Natural killer cell treated with Interleukin-12 subunit alpha and Interleukin-12 subunit beta and Interleukin-15 and Interleukin-18, amount 100 ng/mL, for 72 hours (primary cell): ENCODE measurements at places on chromosomes 4 and X. TPM values are rescaled to one million over a fixed set of nuclear protein-coding genes. Genes with fewer than 3 reads are reported as not detected.

- no peak overlapping the region for H3K27ac ChIP-seq
- H3K36me3 ChIP-seq = no peaks in the 10 kb centered on the region
- no peaks in the 10 kb centered on the region for H3K4me1 ChIP-seq
- H3K27me3 ChIP-seq = no peaks in the 10 kb centered on the region
- no peak for DNase-seq
Measured at GRCh38 chr4:168129046-168129772, 36.9 kb downstream of the ANXA10 start.

GRCh38 chrX:20487227-20487626 lies 220.5 kb upstream of the RPS6KA3 start:
- no peak overlapping the region for H3K27ac ChIP-seq
- H3K27me3 ChIP-seq = no peaks in the 10 kb centered on the region
- no peaks in the 10 kb centered on the region for H3K4me1 ChIP-seq
- no peak overlapping the region for H3K4me3 ChIP-seq
- no peaks in the 10 kb centered on the region for H3K36me3 ChIP-seq

DNA sequence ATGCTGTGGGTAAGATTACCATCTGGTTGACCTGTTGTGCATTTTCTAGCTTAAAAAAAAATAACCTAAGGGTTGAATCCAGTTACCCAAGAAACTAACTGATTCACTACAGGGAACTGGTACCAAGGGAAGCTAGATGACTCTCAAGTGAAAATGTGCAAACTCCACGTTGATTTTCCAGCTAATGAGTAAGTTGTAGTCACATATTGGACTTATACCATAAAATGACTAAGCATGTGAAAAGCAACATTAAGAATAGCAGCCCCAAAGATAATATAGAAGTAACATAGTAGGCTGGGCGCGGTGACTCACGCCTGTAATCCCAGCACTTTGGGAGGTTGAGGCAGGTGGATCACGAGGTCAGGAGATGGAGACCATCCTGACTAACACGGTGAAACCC lies 270.9 kb downstream of the SPRY1 start:
- no peak overlapping the region for H3K27ac ChIP-seq
- H3K36me3 ChIP-seq = peaks cover 4% of the 10 kb centered on the region
- peaks cover 2% of the 10 kb centered on the region for H3K27me3 ChIP-seq
- no peak for DNase-seq
- H3K4me1 ChIP-seq = peaks cover 12% of the 10 kb centered on the region

- H3K4me3 ChIP-seq = peak overlapping the region; percentile 89
- no peaks in the 10 kb centered on the region for H3K27me3 ChIP-seq
- peak overlapping the region; percentile 92 for H3K27ac ChIP-seq
- no peak for DNase-seq
- H3K4me1 ChIP-seq = peaks cover 23% of the 10 kb centered on the region
Measured at GRCh38 chr4:98994474-98995182, 893 bp upstream of the METAP1 start.

The P2RY4 gene
- total RNA-seq = 0.40 TPM

DNA sequence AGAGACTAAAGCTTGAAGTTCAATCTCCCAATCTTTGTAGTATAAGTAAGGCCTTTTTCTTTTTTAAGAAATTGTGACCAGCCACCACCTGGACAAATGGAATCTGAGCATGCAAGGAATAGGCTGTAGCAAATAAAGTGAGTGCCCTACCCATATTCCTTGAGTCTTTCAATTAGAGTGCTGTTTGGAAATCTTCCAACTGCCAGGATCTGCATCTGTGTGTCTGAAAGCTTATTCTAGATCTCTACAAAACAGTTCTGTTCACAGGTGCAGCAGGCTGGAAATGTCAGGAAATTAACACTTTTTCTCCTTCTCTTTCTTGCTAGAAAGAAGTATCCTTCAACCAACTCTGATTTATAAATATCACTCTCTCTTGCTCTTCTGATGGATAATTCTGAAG lies 76.7 kb upstream of the NDST3 start:
- no peak overlapping the region for H3K4me3 ChIP-seq
- no peak overlapping the region for H3K27ac ChIP-seq
- no peaks in the 10 kb centered on the region for H3K4me1 ChIP-seq
- peaks cover 9% of the 10 kb centered on the region for H3K36me3 ChIP-seq
- no peak for DNase-seq

The TEX13B gene
- total RNA-seq = not detected

The GABRQ gene
- not detected for total RNA-seq

The GAGE1 gene
- not detected for total RNA-seq
